Activated CD4-positive, alpha-beta T cell treated with anti-CD3 and anti-CD28 coated beads for 4 hours (primary cell): ENCODE measurements at places on chromosomes 1 and 21.

DNA sequence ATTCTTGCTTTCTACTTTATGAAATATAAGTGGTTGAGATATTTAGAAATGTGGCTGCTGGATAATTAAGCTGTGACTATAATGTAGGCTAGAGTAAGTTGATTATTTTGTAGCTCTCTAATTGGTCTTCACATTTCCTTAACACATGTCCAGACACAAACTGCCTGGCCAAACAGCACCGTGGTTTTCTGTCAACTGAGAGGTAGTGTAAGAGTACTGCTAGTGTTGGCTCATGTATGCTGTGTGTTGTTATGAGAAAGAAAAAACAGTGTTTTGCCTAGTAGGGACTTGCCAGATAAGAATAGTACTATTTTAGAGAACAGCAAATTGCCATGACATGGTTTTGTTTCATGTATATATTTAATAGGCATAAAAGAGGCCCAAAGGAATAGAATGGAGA lies 37.1 kb downstream of the TMED5 start:
- no peak for DNase-seq

- DNase-seq, result peak; percentile 71
These were observed 28.4 kb downstream of the ACP6 start for GRCh38 chr1:147641695-147642592.

- no peak for DNase-seq
These were observed 116.5 kb downstream of the DSCAM start for GRCh38 chr21:40730426-40730800.

- no peak for DNase-seq
These were observed 40.7 kb downstream of the SIPA1L2 start for GRCh38 chr1:232589111-232589811.

DNA sequence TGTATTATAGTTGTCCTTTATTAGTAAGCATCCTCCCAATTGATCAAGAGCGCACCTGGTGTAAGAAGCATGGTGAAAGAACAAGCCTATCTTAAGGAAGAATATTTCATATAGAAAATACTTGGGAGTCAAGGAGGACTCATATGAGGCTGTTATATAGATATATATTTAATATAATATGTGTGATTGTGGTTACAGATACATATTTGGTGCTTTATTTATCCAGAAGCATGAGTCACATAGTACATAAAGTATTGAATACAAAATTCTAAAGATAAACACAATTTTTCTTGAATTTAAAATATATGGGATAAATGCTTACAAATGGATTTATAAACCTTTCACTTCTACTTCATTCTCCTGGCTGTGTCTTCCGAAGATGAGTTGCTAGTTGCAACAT lies 60.6 kb downstream of the RGS5 start:
- no peak for DNase-seq

DNA sequence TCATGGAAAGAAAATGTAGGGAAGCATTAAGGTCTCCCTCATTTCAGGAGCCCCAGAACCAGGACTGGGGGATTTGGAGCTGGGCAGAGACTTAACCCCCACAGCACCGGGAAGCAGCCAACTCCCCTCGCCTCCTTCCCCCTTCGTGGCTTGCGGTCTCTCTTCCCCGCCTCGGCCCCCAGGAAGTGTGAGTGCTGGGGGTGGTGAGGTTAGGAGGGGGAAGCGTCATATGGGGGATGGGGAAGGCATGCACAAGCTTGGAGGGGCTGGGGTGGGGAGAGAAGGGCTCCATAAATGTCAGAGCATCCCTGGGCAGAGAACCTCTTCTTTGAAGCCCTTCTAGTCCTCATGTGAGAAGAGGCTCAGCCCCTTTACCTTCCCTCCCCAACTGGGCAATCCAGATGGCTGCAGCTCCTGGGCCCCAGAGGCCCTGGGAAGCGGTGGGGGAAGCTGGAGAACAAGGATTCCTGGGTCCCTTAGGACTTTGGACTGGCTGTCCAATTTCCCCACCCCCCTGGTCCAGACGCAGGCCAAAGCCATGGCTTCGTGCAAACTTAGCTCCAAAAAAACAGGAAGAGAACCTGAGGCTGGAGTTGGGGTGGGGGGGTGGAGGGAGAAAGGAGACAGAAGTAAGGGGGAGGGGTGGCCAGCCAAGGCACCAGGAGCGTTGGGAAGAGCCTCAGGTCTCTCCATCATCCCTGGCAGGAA lies 7.8 kb downstream of the ZBTB7B start:
- no peak for DNase-seq

- no peak for DNase-seq
These were observed 11.4 kb upstream of the ADAR start for GRCh38 chr1:154619181-154619948.

- no peak for DNase-seq
These were observed 11.1 kb downstream of the CPT2 start for GRCh38 chr1:53207726-53208125.

DNA sequence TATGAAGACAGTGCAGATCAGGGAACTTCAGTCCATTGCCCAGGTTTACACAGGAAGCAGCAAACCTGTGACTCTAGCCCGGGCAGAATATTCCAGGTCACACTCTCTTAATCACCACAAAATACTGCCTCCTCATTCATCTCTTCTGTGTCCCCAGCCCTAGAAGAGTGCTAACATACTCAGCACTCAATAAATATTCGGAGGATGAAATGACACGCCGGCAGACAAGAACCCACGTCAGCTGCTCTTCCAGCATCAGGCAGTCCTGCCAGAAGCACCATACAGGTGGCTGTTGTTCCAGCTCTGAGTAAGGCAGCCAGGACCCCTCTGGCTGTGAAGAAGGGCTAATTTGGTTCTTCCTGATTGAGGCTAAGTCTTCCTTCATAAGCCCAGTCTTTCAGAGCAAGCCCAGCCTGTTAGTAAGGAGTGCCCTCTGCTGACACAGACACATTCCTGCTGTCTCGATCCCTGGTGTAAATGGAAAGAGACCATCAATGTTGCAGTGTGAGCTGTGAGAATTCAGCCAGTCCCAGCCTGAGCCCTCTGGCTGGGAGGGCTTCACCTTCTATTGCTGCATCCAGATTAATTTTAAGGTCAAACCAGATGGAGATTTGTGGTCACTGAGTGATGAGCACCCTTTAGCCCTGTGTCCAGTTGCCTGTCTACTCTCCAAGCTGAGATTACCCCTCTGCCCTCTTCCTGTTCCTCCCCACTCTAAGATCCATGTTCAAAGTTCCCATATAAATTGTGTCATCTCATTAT lies 45.0 kb upstream of the KIRREL1 start:
- no peak for DNase-seq

- no peak for DNase-seq
These were observed 150.9 kb downstream of the CNIH3 start for GRCh38 chr1:224767031-224767430.

DNA sequence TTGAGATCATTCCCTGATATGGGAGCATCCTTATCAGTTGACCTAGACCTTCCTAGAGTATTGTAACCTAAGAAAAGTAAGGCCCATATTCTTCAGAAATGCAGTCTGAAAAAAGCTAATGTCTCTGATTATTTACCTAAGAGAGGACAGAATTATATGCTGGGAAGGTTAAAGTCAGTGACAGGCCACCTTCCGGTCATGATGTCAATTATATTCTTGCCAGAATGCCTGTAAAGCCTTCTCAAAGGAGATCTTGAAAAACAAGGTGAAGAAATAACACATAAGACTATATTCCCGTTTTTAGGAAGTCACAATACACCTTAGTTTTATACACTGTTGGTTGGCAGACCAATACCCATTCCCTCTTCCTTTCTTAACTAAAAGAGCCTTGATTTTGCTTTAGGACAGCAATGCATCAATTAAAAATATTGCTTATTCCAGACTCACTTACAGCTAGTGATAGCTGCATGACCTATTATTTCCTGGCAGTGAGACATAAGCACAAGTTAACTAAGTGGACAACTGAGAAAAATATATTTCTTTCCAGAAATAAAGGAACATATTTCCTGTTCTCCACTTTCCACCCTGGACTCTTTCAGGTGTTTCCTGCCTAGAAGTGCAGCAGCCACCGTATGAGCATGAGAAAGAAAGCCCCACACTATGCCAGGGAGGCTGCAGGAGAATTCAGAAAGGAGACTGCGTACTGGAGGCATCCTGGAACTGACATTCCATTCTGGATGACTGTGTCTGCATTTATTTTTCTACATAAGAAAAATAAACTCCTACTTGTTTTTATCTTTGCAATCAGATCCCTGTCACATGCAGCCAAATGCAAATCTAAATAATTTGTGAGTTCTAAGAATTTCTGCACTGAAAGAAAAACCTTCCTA lies 332.9 kb upstream of the PTBP2 start:
- DNase-seq, result no peak

GRCh38 chr1:53066488-53066887 lies 4.5 kb downstream of the PODN start:
- no peak for DNase-seq

- DNase-seq, result no peak
These were observed 2.2 kb downstream of the NRIP1 start for GRCh38 chr21:15062606-15062965.

DNA sequence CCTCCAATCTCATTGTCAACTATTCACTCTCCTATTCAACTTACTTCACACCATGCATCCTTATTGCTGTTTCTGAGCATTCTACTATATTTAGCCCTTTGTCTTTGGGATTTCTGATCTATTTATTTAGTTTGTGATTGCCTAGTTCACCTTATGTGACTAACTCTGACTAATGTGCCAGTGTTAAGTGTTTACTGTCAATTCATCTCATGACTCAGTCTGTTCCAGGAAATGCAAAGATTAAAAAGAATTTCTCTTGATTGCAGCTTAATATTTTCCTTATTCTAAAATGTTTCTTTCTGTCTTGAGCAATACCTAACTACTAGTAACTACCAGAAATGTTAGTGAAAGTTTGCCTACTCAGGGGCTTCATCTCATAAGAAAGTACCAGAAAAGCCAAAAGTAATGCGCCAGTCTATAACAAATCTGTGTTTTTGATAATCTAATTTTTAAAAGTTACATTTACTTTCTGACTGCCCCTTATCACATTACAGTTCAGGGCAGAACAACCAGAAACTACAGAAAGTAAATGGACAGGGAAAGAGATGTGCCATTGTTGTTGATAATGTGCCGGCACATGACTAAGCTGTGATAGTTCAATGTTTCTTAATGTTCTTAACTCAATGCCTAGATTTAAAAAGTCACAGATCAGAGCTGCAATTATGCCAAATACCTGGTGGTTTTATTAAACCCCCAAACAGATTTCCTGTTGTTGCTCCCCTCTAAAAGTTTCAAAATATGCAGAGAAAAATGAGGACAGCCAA lies 556.5 kb downstream of the PTBP2 start:
- DNase-seq, result no peak

- DNase-seq, result no peak
These were observed 167.2 kb upstream of the IRF2BP2 start for GRCh38 chr1:234776876-234777855.

DNA sequence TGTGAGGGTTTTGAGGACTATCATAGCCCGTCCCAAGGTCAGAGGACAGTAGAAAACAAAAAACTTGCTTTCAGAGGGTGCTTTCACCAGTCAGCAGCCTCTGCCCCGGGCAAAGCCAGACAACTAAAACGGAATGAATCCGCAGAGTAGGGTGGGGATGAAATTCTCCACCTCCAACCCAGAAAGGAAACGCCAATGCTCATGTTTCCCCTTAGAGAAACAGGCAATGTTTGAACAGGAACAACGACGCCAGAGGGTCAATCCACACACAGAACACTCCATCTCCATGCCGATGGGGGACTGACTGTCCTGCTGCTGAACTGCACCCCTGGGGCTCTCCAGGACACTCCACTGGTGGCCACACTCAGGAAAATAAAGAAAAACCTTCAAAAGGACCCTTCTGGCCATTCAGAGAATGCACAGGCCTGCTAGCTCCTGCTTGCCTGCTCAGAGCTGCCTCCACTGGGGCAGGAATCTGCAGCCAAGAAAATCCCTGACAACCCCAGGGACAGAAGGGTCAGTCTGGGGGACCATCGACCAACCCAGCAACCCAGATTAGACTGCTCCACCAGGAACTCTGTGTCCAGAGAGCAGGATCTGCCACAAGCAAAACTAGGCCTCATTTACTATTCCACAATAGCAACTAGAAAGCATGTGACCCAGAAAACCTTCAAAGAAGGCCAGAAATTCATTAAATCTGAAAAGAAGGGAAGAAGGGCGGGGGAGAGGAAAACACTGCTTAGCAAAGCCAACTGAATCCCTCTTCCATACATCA lies 116.0 kb downstream of the TOMM20 start:
- no peak for DNase-seq

GRCh38 chr1:156081180-156081916 lies 917 bp downstream of the MEX3A start:
- no peak for DNase-seq

GRCh38 chr1:121443001-121443540 lies 258.3 kb downstream of the SRGAP2C start:
- no peak for DNase-seq

DNA sequence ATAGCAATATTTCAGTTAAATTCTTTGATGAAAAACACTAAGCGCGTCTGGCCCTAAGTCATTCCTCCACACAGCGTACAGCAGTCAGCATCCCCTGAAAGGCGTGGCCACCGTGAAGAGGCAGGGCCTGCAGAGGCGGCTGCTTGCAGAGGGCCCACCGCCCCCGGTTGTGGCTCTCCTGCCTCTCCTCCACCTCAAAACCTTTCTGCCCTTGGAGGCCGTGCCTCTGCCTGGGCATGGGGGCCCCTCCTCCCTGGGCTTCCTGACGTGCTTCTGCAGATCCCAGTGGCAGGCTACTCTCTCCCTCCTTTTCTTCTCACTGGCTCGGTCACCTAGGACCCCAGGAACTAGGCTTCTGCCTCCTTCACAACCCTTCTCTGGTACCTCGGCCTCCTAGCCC lies 16.2 kb downstream of the CLSTN1 start:
- DNase-seq, result no peak

DNA sequence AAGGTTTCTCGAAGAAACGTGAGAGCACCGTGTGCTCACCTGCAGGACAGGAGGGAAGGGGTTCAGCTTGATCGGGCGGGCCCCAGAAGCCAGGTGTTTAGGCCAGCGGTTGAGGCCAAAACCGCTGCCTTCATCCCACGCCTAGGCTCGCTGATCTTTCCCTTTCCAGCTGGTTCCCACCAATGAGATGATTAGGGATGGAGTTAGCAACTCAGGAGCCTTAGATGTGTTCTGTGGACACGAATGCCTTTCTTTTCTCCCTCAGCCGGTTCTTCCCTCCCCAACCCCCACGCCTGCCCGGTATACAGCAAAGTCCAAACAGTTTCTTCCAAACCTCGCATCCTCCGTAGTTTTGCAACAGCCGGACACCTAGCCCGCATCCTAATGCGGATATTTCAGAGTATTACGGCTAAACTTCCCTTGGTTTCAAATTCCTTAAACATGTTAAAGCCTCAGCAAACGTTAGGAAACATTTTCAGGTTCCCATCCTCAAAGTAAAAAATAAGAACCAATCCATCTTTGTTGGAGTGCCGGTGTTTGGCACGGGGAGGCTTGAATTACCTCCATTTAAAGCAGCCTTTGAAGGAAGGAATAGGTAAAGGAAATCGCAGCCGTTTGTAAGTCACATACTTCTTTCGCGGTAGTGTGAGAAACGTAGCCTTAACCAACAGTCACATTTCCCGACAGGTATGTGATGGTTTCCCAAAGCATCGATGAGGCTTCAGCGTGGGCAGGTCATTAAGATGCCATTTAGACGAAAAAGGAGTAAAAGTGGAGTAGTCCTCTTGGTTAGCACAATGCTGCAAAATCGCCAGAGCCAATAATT lies 1.1 kb downstream of the LRRC8C start:
- DNase-seq, result peak; percentile 61
